T-cell (primary cell): ENCODE measurements at places on chromosomes 4 and X. TPM values are rescaled to one million over a fixed set of nuclear protein-coding genes. Genes with fewer than 3 reads are reported as not detected.

The SMIM10 gene
- total RNA-seq = not detected

The CLTRN gene
- total RNA-seq = 0.45 TPM

The RHOXF2 gene
- not detected for total RNA-seq

The TRIM2 gene
- total RNA-seq = 8.4 TPM

The CT47B1 gene
- total RNA-seq = not detected

DNA sequence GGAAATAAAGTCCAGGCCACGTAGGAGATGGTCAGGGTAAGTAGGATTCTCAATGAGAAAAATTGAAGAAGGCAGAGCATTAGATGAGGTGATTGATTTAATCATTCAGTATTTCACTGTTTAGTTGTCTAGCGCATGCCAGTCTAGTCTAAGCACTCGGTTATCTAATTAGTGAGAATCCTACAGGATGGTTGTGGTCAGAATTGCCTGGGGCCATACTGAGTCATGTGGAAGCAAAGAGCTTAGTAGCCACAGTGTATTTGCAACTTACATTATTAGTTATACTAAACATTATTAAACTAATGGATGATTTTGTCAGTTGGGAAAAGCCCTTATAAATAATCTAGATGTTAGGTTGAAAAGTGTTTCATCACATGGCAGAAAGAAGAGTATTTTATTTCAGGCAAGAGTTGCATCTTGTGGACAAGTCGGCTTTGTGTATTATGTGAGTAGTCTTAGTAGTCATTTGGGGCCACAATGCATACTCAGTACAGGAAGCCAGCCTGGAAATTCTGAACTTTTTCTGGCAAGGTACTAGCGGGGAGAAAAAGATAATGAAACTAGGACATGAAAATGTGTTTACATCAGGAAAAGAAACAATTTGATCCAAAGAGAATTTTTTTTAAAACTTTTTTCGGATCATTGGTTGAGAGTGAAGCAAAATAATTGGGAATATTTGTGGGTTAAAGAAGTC is 31.9 kb downstream of the CPEB2 start:
- no peak for DNase-seq

DNA sequence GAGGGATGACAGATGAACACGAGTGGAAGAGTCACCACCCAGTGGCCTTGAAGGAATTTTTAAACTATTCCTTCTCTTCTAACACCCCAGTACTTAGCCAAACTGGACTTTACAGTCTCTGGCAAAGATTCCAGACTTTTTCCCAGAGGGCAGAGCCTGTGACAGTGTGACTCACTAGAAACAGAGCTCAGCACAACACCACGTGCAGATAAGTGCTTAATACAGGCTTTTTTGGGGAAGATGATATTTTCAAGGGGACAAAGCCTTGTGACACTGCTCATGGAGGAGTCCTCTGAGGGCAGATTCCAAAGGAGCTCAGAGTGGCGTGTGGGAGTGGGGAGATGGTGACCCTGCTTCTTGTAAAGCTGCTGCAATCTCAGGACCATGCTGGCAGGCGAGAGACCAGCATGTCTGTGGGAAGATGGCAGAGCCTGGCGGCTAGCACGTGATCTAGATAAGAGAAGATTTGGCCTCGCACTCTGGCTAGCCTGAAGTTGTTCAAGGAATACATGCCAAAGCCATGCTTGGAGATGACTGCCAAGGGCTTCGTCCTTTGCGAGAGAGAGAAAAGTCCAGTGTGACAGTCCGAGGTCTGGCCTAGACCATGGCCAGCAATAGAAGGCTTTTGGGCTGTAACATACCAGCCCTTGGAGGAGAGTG is 2.4 kb downstream of the RAB33A start:
- DNase-seq = no peak

GRCh38 chr4:108068442-108068841 is 78.8 kb downstream of the HADH start:
- DNase-seq = no peak

- no peak for DNase-seq
Measured at GRCh38 chrX:123084797-123085196, 99.3 kb upstream of the GRIA3 start.

GRCh38 chr4:6012200-6012599 is 6.0 kb downstream of the C4orf50 start:
- DNase-seq = no peak

DNA sequence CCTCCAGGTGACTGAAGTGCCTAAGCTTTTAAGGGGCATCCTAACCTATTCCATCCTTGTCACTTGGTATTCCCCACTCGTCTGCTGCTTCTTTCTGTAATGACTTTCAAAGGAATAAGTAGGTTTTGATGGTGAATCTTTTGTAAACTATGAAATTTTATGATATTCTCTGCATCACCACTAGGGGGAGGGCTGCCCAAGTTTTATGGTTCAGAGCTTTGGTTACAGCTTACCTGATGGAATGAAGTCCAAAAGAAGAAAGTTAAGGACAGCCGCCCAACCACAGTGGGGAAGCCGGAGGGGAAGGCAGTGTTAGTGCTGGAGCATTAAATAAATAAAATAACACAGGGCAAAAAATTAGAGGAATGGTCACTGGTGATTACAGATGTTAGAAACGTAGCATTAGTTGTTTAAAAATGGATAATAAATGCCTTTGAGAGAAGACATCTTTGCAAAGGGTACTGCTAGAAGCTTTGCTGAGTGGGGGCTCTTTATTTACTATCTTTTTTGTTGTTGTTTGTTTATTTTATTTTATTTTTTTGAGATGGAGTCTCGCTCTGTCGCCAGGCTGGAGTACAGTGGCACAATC is 204.9 kb downstream of the GBA3 start:
- no peak for DNase-seq

DNA sequence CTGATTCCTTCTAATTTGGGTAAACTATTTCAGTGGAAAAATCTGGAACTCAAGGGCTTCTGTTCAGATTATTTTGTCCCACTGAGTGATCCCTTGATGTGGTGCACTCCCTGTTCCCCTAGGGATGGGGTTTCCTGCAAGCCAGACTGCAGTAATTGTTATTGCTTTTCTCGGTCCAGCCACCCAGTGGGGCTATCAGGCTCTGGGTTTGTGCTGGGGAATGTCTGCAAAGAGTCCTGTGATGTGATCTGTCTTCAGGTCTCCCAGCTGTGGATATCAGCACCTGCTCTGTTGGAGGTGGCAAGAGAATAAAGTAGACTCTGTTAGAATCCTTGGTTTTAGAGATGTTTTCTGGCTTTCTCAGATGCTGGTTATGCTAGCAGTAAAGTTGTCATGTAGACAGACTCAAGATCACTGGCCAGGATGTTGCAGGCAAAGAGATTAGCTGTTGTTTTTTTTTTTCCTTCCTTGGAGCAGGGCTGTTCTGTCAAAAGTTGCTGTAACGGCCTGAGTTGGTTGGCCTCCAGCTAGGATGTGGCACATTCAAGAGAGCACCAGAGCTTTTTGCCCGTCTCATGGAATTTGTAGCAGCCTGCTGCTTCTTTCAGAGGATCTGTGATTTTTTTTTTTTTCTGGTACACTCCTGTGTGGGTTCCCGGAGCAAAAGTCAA is 1314.0 kb downstream of the PCDH19 start:
- DNase-seq = no peak

GRCh38 chr4:48705609-48706008 is 74.5 kb downstream of the FRYL start:
- DNase-seq = no peak

GRCh38 chr4:183249854-183250253 is 70.2 kb downstream of the CLDN22 start:
- no peak for DNase-seq

GRCh38 chr4:87884976-87885549 is 52.3 kb downstream of the MEPE start:
- no peak for DNase-seq

DNA sequence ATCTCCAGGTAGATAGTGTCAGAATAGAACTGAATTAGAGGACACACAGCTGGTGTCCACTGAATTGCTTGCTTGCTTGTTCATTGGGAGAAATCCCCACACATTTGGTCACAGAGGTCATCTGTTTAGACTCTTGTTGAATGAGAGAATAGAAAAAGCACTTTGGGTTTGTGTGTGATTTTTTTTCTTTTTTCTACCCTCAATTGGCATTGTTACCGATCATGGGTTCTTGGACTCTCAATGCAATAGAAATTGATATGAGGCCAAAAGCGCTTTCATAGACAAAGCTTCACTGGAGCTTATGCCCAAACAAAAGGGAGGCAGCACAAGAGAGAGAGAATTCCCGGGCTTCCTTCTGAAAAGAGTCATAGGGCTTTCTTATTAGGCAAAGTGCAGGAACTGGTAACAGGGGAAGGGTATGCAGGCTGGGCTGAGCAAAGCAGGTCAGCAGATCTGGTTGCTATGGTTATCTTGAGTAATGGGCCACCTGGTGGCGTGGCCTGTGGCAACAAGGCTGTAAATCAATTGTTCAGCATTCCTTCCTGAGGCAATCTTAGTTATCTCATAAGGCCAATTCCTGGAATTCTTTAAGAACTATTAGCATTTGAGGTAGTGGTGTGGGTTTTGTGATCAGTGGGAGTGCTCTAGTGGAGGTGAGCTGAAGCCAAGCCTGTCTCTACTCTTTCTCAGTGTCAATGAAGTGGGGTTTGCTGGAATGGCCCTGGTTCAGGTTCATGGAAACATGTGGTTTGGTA is 5.3 kb upstream of the GPR82 start:
- DNase-seq = no peak

GRCh38 chr4:23135792-23136645 is 443.3 kb downstream of the GBA3 start:
- no peak for DNase-seq

DNA sequence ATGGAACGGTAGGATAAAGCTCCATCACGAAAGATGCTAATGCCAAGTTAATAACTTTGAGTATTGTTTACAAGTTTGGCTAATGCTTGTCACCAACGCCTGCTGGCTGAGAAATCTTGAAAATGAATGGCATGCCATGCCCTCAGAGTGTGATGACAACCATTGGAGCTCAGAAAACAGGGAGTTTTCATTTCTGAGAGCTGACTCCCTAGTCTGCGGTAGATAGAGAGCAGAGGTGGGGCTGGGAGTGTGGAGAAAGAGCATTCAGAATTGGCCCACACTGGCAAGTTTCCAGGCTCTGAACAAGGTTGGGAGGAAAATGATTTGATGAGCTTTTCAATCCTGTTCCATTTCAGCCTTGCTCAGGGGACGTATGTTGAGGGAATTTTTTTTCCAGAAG is 183.9 kb downstream of the CPEB2 start:
- DNase-seq = no peak

DNA sequence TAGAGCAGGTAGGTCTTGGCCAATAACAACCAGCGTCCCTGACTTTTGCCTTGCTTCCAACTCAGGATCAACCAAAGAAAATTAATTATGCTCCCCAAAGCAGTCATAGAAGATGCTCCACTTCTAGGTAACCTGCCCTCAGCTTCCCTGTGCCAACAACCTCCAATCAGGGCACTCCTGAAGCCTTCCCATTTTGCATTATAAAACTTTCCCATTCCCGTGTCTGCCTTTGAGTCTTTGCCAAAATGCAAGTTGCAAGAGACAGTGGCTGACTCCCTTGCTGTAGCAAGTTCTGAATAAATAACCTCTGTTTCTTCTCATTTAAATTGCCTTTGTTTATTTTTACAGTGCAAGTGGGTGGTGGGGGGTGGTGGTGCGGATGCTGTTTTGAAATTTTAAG is 418.0 kb downstream of the PACRGL start:
- no peak for DNase-seq

DNA sequence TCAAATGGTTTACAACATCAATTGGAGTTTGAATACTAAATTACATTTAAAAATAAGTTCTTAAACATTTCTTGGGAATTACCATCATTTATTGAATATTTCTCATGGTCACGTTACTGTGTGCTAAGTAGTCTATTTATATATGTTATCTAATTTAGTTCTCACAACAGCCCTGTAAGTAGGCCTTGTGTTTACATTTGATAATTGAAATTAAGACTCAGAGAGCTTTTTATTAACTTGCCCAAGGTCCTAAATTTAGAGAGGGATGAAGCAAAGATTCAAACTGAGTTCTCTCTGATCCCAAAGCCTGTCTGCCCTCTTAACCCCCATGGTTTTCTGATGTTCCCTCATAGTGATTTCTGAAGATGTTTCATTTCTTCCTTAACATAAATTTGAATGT is 103.7 kb downstream of the CEP135 start:
- DNase-seq = no peak
